Dermis microvascular lymphatic vessel endothelial cell (primary cell): ENCODE measurements at places on chromosomes 11 and 22. TPM values are rescaled to one million over a fixed set of nuclear protein-coding genes. Genes with fewer than 3 reads are reported as not detected.

GGT5 gene
- 8.5 and 9.2 TPM in 2 replicates for total RNA-seq

KLHL22 gene
- 14.9 and 23.6 TPM in 2 replicates for total RNA-seq

OR51E1 gene
- total RNA-seq = not detected in 2 replicates

PHF21B gene
- total RNA-seq = 0.13 TPM in 1 of 2 replicates, not detected in the other

SMTNL1 gene
- total RNA-seq = not detected in 2 replicates

CLCF1 gene
- total RNA-seq = 1.7 and 2.4 TPM in 2 replicates

- no peak for DNase-seq
Observed at GRCh38 chr11:27700351-27701301, at the start of gene BDNF. TSS of gene BDNF (minus strand) at chr11:27700455. CDS start at chr11:27658564, 41,891 bp downstream.

DNA sequence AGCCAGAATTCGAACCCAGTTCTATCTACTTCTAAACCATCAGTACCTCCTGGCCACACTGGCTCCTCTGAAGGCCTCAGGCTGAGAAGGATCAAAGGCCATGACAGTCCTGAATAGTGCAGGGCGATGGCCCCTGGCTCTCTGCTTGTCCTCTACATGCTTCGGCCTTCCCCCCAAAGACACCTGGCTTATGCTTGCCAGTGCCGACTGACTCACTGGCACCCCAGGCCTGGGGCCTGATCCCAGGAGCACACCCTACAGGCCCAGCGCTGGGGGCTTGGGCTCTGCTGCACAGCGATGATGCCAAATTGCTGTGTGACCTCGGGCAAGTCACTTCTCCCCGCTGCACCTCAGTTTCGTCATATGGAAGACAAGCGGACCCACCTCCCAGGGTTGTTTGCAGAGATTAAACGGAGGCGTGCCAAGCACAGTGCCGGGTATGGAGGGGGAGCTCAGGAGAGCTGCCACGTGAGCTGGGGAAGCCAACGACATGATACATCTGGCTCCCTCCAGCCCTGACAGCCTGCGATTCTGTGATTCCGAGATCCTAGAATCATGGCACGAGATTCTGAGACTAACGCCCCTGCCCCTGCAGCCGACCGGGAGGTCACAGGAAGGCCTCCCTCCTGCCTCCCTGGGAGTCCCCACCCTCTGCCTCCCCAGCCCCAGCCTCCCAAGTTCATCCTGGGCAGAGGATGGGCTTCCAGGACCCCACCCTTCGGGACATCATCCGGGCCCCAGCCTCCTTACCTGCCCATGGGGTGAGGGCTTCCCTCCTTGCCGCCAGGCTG lies 1.0 kb downstream of the SSTR3 start:
- no peak for DNase-seq

GRCh38 chr22:37488337-37489135 lies 2.4 kb upstream of the MFNG start:
- no peak for DNase-seq

DNA sequence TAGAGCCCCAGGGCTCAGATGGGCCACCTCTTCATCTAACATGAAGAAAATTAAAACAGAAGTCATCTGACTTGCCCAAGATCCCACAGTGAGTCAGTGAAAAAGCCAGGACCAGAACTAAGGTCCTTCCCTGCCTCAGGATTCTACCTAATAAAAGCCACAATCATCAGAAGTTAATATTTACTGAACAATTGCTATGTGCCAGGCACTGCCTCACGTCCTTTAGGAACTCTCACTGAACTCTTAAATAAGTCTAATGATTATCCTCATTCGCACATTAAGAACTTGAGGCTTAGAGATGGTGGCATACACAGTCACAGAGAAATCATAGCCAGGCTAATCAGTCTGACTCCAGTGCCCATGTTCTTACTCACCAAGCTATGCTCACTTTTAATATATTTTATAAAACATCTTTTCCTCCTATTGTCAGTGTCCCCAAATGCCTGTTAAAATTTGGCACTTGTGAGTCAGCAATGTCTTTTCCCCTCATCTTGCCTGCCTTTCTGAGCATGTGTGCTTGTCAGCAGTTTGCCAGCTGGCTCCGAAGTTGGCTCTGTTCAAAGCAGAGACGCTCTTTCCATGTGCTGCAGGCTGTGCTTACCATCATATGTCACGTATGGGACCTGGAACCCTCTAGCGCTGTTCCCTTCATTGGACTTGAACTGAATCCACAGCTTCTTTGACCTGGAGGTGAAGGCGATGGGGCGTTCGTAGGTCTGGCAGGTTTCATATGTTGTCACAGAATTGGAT lies 21.5 kb upstream of the NRIP3 start:
- no peak for DNase-seq

GRCh38 chr11:64324692-64325469 lies 7.0 kb downstream of the PRDX5 start:
- no peak for DNase-seq

GRCh38 chr22:46974077-46974476 lies 211.6 kb downstream of the TBC1D22A start:
- DNase-seq = no peak

DNA sequence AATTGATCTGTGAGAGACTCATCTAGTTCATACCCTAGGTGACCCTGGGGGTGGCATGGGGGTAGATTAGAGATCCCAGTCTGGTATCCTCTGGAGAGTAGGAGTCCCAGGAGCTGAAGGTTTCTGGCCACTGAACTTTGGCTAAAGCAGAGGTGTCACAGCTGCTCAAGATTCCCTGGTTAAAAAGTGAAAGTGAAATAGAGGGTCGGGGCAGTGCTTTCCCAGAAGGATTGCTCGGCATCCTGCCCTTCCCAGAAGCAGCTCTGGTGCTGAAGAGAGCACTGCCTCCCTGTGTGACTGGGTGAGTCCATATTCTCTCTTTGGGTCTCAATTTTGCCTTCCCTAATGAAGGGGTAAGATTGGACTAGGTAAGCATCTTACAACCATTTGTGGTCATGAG lies 653 bp downstream of the IL18BP start:
- DNase-seq = no peak

DNA sequence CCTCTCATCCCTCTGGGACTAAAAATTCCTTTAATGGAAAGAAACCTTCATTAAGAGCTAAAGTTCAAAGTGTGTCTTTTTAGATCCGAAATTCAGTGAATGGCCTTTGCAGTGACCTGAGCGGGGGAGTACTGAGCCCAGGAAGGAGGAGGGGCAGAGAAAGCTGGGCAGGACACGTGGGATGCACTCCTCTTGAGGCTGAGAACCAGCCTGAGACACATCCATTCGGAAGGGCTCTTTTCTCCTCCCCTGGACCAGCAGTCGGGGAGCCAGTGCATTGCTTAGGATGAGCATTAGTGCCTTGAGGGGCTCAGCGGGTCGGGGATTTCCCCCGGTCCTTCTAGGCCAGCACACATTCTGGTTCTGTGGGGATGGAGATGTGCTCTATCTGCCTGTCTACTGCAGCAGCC lies 258.9 kb upstream of the B3GAT1 start:
- no peak for DNase-seq

GRCh38 chr22:30889268-30889995 lies 79.1 kb downstream of the MORC2 start:
- DNase-seq = no peak
